ENCODE measurements at places on chromosomes 1 and 21.

DNA sequence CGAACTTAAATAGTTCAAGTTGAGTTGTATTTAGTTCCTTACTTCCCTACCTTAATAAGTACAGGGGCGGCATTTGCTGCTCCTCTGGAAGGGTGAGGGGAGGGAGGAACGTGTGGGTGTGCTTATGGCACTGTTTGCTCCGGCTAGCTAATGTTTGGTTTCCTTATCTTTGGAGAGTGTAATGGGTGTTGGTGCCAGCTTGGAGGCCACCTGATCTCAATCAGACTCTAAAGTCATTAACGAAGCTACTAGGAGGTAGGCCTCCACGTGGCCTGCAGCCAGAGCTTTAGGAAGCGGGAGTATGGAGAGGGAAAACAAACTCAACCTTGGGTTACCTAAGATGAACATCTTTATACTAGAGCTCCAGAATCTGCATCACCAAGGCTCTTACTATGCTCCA is 43.0 kb upstream of the RAP1A start:
- no peak for DNase-seq

DNA sequence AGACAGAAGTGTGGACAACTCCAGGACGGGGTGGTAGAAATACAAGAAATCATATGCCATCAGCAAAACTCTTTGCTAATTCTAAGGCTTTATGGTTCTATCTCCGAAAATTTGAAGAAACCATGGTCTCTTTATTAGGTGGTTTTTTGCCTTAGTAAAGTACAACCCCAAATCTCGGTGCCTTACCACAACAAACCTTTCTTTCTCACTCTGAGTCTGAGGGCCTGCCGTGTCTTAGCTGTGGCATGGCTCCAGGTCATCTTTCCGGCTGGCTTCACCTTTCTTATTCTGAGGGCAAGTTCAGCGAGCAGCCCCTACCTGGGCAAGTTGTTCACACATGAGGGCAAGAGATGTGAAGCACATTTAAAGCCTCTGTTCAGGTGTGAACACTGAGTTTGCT is 280.6 kb downstream of the TTLL7 start:
- DNase-seq, result no peak

DNA sequence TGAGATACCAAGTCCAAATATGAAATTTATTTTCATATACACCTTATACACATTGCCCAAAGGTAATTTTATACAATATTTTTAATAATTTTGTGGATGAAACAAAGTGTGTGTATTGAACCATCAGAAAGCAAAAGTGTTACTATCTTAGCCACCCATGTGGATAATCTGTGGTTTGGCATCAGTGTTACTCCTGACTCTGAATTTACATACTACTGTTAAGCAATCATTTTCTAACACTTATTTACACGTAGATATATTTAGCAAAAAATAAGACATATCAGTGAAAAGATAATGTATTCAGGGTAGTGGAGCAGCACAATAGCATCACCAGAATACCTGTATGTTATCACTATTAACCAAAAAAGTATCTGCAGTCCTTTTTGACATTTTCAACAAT is 23.8 kb downstream of the DENND2D start:
- DNase-seq, result no peak

DNA sequence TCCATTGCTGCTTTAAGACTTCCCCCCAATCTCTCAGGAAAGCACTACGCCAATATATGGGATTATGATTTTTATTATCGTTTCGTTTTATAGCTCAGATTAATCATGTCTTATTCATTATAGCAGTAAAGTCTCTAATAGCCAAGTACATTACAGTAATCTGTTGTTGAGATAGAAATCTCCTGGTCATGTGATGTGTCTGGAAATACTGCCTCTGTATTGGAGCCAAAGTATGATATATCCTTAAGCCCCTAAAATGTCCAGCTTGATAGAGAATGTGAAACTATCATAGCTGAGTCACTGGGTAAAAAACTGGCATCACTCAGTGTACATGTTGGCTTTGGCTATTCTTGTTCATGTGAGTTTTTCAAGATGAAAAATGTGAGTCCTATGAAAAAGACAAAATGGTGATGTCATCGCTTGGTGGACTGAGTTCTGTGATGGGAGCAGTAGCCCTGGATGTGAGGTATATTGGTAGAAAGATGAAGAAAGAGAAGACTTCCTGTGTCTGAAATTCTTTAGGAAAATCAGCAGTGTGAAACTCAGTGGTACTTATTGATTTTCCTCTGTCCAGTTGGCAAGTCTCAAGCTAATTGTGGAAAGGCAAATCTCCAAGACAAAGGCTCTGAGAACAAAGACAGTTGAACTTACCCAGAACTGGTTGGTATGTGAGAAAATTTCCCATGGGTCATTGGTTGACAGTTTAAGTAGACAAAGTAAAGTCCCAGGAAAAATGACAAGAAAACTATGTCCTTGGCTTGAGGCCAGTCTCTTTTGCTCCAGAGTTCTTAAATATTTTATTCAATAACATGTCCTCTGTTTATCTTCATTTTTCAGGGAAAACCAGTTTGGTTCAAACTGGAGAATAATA is 76.2 kb downstream of the BRINP2 start:
- no peak for DNase-seq

- DNase-seq, result no peak
These were observed 72.3 kb upstream of the CAPZB start for GRCh38 chr1:19557609-19558051.
